ENCODE measurements at places on chromosomes 6 and 20.

GRCh38 chr6:46612645-46613044, 40.0 kb downstream of the CYP39A1 start:
- no peak for DNase-seq

DNA sequence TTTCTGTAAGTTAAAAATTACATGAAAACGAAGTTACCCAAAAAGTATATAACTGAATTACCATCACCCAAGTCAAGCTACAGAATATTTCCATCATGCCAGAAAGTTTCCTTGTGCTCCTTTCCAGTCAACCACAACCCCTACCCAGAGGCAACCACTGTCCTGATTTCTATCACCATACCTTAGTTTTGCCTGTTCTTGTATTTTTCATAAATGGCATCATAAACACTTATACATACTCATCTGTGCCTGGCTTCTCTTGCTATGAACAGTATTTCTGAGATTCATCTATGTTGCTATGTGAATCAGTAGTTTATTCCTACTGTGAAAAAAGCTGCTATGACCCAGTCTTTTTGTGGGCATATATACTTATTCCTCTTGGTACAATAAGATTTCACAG, 7.4 kb downstream of the FKBP5 start:
- no peak for DNase-seq

DNA sequence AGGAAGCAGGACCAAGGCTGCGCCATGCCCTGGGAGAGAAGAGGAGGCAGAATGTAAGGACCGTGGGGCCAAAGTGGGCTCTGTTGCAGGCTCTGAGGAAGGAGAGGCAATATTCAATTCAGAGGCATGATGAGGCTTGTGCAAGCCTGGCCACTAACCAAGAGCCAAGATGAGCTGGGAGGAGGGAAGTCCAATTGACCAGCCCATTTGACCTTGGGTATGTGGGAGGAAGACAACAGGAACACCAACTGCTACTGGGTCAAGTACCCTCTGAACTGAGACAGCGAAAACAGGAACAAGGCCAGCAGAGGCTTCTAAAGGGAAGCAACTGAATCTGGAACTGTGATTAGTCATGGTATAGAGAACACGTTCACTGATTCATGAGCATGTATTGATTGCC, 779.6 kb downstream of the MAFB start:
- no peak for DNase-seq

- DNase-seq = no peak
Observed at GRCh38 chr6:10259671-10260070, 155.2 kb downstream of the TFAP2A start.

DNA sequence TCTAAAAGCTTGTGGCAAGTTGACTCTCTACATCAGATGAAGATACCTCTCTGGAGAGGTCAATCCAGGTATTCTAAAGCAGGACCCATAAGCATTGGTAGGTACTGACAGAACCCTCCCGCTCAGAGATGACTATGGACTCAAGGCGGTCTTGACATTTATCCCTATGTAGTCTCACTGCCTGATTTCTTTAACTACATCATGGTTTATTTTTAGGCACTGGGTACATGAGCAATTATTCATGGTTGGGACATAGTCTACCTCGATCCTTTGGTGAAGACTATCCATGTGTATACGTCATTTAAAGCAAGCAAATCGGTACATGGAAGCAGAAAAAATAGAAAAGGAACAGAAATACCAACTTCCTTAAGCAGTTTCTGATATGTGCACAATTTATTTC, 136.2 kb upstream of the TAB2 start:
- no peak for DNase-seq

GRCh38 chr6:169518451-169518850, 183.4 kb downstream of the WDR27 start:
- no peak for DNase-seq

- no peak for DNase-seq
Observed at GRCh38 chr20:6311841-6312655, 189.2 kb upstream of the FERMT1 start.

DNA sequence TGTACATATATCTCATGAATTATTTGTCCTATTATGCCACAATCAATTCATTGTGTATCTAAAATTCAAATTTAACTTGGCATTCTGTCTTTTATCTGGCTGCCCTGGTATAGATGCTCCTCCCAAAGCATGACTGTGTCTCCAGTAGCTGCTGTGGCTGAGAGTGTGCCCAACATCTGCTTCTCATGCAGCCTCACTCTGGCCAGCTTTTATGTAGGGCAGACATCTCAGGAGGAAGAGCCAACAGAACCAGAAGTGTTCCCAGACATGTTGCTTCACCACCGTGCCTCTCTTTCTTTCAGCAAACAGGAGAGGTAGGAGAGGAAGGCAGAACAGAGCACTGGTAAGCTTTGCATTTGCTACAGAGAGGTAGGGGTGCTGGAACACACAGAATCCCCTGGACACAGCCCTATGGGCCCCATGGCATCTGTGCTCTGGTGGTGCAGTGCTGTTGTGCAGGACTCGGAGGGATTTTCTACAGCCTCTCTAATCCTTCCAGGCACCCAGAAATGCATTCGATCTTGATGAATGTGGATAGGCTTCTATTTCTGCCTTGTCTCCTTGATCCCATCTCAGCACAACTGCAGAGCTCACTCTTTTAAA, 637.1 kb downstream of the UTRN start:
- no peak for DNase-seq

- no peak for DNase-seq
Observed at GRCh38 chr6:143782481-143782880, 60.7 kb upstream of the LTV1 start.

GRCh38 chr20:3894796-3895195, 5.6 kb downstream of the PANK2 start:
- DNase-seq = no peak

GRCh38 chr6:92273694-92274093, 1145.7 kb downstream of the EPHA7 start:
- no peak for DNase-seq

GRCh38 chr6:69936674-69937363, 70.5 kb downstream of the COL19A1 start:
- DNase-seq = no peak

DNA sequence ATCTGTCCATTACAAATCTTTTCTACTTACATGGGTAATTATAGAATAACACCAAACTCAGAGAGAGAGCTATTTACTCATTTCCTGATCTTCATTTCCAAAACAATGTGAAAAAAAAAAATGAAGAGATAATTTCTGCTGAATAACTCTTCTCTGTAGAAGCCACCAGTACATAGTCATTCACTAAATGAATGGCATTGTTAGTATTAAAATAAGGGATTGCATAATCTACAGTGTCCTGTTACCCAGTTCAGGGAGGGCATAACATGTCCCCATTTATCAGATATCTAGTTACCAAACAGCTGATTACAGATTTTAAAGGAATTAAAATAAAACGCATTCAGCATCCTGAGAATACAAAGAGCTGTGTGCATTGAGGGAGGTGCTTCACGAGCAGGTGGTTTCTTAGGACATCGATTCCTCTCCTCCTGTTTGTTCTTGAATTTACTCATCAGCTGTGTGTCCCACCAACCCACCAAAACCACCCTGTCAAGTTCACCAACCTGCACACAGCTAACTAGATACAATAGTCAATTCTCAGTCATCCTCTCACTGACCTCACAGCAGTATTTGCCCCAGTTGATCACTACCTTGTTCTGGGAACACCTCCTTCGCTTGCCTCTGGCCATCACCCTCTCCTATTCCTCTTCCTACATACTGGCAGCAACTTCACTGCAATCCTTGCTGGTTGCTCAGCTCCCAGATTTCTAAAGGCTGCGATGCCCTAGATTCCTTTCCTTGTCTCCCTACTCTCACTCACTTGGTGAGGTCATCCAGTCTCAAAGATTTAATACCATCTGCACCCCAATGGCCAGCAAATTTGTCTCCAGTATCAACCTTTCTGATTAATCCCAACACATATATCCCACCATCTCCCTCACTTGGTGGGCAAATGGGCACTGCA, 18.7 kb downstream of the CNKSR3 start:
- no peak for DNase-seq

GRCh38 chr20:14453259-14453658, 115.8 kb upstream of the FLRT3 start:
- no peak for DNase-seq

DNA sequence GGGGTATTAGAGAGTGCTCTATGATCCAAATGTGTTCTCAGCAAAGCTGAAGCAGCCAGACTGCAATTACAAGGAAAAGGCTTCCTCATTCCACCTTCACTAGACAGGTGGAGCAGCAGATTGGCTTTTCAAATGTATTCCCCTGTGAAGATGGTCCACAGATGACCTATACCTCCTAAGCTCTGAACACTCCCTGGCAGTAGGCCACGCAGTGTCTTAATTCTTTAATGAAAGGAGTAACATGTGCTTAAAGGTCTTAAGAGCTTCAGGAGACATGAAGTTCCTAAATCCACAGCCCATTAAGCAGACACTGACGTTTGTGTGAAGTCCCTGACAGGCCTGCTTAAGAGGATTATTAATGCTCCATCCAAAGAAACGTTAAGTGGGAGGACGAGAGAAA, 138.9 kb upstream of the NUP153 start:
- no peak for DNase-seq

GRCh38 chr6:139390447-139390846, 16.0 kb upstream of the CITED2 start:
- DNase-seq = no peak

DNA sequence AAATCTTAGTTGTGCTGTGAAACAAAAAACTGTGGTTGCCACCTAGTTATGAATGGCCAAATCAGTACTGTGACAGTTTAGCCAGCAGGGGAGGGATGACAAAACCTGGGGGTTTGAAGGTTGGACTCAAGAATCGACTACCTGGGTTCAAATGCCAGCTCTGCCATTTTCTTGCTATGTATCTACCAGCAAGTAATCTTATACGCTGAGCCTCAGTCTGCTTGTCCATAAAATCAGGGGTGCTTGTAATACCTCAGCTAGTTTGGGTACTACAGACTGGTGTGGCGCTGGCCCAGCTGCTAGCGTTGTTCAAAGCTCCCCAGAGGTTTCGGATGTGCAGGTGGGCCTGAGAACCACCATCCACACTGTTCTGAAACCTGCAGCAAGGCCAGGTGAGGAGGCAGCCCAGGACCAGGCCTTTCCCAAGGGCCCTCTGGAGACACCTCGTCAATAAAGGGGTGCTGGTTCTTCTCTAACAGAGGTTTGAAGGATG, 40.4 kb downstream of the TRAM2 start:
- no peak for DNase-seq

- DNase-seq = no peak
Observed at GRCh38 chr20:12936020-12936419, 72.8 kb upstream of the SPTLC3 start.

DNA sequence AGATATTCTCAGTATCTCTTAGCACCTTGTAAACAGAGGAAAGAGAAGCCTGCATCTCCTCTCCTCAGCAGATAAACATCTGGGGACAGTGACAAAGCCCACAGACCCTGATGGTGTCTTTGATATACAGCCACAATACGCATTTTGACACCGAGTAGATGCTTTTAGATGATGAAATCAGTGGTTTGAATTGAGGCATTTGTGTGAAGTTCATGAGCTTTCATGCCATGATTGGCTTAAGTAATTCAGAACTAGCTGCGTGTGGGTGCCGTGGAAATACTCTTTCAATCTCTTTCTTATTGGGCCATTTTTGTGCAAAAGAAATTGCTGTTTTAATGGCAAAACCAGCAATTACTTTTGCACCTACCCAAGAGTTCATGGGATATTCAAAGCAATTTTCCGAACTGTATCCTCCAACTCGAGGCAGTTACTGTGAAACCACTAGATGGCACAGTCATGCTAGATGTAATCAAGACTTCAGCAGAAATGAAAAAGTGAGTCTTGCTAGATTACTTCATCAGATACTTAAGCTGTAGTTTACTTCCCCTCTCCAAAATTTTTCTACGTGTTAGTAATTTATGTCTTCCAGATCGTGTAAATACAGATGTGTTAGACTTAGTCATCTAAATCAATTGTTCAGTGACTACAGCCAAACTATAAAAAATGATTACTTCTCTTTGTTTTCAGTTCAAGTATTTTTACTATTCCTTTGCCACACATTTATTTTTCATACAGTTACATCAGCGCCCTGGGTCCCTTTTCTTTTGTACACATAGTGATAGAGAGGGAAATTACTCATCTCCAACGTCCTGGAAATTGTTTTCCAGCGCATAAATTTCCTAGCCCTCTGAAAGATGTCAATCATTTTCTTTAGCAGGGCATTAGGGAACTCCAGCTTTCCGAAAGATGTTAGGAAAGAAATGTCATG, 49.4 kb downstream of the IYD start:
- DNase-seq = no peak

- DNase-seq = no peak
Observed at GRCh38 chr6:7152462-7152861, 44.7 kb downstream of the RREB1 start.

DNA sequence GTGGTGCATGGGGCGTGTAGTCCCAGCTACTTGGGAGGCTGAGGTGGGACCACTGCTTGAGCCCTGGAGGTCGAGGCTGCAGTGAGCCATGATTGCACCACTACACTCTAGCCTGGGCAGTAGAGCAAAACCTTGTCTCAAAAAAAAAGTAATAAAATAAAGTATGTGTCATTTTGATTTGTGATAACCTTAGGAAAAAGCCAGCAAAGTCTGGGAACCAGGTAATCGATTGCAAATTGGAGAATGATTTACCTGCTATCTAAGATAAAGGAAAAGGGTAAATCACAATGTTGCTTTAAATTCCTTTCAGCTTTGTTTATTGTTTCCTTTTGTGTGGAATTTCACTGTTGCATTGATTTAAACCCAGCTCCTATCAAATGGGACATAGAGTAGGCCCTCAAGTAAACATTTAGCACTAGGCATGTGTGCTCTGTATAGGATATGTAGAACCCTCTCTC, 59.0 kb downstream of the SGK1 start:
- no peak for DNase-seq

DNA sequence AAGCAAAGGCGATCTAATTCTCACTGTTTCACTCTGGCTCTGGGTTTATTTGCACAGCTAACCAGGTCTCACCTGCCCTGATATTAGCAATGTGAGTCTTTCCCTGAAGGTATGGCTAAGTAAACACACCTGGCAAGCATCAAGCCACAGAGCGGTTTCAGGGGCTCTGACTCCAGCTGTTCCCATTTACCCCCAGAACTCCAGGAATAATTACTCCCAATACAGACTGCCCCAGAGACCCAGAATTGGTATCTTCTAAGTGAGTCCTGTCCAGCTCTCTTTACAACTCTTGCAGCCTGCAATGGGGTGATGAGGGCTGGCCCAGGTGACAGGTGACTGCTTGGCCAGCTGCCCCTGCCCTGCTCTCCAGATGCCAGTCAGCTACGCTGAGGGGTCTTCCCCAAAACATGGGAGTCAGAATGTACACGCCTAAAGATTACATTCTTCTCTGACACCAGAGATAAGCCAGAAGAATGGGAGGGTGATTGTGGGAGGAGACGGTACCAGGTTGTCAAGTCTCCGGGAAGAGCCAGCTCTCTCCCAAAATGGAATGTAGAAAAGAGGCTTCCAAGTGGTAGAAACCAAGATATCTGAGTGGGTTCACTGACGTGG, 4.9 kb upstream of the LRRN4 start:
- no peak for DNase-seq

DNA sequence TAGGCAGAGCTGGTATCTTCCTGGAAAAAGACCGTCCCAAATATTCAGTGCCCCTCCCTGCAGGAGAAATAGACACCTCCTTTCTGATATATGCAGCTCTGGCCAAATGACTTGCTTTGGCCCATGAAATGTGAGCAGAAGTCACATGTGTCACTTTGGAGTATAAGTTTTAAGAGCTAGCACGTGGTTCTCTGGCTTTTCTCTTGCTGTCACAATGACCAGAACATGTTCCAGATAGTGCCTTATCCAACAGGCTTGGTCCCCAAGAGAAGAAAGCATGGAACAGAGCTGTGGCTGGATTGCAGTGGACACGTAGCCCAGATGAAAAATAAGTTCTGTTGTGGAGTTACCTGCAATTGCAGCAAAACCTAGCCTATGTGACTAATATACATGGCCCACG, 40.4 kb downstream of the UNC5CL start:
- no peak for DNase-seq

GRCh38 chr6:141212296-141212695, 920.4 kb upstream of the GJE1 start:
- DNase-seq = no peak

Data from omental fat pad (tissue), 4 donors.